ENCODE measurements at places on chromosomes 1 and 21. TPM values are rescaled to one million over a fixed set of nuclear protein-coding genes. Genes with fewer than 3 reads are reported as not detected.

DNA sequence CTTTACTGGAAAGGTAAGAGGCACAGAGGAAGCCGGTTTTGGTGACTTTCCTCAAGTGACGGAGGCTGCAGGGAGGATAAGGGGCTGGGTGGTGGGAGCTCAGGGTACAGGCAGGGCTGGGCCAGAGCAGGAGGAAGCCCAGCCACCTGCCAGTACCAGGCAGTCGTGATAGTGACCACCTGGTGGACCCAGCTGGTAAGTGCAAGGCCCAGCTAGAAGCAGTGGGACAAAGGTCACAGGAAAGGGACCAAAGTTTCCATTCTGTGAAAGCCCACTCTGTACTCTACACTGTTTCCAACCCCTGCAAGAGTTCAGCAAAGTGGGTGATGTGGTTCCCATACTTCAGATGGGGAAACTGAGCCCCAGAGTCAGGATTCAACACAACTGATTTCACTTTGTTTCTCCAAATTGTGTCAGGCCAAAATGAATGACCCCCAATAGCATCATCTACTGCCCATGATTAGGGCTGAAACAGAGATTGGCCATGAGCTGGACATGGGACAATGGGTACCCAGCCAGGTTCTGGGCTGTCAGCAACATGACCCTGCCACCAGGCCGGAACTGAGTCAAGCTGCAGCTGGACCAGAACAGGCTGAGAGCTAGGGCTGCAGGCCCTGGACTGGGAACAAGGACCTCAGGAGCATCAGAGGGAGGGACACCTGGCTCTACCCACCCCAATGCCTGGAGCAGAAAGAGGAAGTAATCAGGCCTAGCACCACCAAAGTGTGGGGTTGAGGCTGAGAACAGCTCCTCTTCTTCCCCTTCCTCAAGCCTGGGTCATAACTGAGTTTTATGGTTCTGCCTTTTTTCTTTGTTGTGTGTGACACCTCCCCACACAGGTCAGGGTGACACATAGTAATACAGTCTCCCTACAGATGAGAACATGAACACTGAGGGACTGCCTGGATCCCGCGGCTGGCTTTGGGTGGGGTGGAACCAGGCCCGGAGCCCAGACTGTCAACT, 50.2 kb downstream of the KCNN3 start:
- no peaks in the 10 kb centered on the region for H3K4me1 ChIP-seq
- no peak overlapping the region for H3K27ac ChIP-seq
- peaks cover 2% of the 10 kb centered on the region for H3K27me3 ChIP-seq

DNA sequence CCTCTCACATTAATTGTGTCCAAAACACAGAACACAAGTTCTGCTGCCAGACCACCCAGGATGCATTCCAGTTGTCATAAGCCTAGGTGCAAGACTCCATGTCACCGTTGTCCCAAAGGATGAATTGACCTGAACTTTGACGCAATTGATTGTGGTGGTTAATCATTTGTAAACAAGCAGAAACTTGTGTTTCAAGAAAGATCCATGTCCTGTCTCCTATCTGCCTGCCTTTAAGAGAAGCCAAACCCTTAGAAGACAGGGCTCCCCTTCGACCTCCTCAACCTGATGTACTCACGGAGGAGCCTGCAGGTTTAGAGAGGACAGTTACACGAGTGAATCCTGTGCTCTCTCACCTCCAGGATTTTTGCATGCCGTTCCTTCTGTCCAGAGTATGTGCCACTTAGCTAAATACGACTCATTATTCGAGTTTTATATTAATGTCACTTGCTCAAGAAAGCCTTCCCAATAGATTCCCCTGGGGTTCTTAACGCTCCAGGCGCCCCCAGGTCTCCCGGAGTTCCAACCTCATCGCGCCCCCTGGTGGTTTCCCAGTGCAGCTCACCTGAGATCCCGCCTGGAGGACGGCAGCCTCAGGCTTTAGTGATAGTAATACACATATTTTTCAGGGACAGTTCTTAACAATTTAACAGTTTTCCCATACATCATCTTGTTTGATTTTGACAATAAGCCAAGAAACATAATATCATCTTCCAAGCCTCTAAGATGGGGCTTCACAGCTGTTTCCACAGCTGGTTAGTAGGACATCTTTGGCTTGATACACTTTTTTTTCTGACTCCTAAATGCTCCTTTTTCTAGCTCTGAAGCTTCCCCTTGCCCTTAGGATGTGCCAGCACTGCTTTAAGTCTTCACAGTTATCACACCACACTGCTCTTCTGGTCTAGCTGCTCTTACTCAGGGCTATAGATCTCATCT, 2.4 kb upstream of the C8B start:
- H3K4me3 ChIP-seq = no peak overlapping the region
- H3K27ac ChIP-seq = no peak overlapping the region
- no peak for DNase-seq
- H3K27me3 ChIP-seq = no peaks in the 10 kb centered on the region
- no peaks in the 10 kb centered on the region for H3K36me3 ChIP-seq
- H3K4me1 ChIP-seq = no peaks in the 10 kb centered on the region

GRCh38 chr21:35520856-35521255, 471.8 kb upstream of the RUNX1 start:
- H3K4me1 ChIP-seq = peaks cover 17% of the 10 kb centered on the region
- H3K27ac ChIP-seq = no peak overlapping the region
- peaks cover 1% of the 10 kb centered on the region for H3K27me3 ChIP-seq
- H3K4me3 ChIP-seq = no peak overlapping the region

- H3K36me3 ChIP-seq = peaks cover 51% of the 10 kb centered on the region
- peak overlapping the region; percentile 73 for H3K4me3 ChIP-seq
- no peaks in the 10 kb centered on the region for H3K27me3 ChIP-seq
- peak; percentile 45 for DNase-seq
Observed at GRCh38 chr1:205313563-205314308, 7.8 kb downstream of the NUAK2 start.

DNA sequence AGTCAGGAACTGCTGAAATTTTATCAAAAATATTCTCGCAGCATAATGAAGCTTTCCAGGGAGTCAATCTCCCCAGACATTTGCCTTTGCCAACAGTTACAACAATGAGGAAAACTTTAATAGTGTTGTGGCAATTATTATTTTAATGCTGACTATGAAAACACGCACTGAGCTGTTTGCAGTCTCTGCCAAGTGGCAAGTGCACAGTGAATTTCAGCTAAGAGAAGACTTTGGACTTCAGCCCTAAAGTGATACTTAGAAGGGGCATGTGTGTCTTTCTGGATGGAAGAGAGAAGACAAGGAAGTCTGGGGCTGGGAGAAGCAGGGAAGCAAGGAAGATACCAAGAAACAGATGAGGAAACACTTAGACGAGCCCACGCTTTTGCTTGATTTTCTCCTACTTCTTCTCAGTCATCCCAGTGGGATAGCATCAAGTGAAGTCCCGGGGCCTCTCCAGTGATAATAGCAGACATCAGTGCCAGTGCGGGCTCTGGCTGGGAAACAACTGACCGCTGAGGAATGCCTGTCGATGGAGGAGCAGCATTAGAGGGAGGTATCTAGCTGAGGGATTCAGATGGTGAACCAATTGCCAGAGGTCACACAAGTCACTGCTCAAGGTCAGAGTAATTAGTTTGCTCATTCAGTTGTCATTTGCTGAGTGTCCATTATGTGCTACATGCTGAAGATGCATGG, 196.3 kb downstream of the TTLL7 start:
- H3K4me1 ChIP-seq = no peaks in the 10 kb centered on the region
- H3K4me3 ChIP-seq = no peak overlapping the region
- no peaks in the 10 kb centered on the region for H3K27me3 ChIP-seq
- H3K27ac ChIP-seq = no peak overlapping the region
- no peak for DNase-seq

- peak; percentile 85 for DNase-seq
- no peaks in the 10 kb centered on the region for H3K27me3 ChIP-seq
- H3K27ac ChIP-seq = peak overlapping the region; percentile 76
Observed at GRCh38 chr1:21270086-21270689, 20.1 kb downstream of the ECE1 start.

DNA sequence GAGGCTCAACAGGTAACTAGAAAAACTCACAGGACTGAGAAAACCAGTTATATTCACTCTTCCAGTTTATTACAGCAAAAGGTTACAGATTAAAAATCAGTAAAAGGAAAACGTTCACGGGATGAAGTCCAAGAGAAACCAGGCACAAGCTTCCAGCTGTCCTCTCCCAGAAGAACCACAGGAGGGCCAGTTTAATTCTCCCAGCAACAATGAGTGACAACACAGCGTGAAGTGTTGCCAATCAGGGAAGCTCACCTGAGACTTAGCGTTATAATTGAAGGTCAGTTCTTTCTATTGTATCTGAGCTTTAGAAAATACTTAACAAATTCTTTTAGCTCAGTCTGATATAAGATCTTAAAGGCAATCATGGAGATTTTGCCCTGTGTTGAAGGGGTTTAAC, 65.2 kb upstream of the TNR start:
- no peak for DNase-seq
- no peaks in the 10 kb centered on the region for H3K4me1 ChIP-seq

DNA sequence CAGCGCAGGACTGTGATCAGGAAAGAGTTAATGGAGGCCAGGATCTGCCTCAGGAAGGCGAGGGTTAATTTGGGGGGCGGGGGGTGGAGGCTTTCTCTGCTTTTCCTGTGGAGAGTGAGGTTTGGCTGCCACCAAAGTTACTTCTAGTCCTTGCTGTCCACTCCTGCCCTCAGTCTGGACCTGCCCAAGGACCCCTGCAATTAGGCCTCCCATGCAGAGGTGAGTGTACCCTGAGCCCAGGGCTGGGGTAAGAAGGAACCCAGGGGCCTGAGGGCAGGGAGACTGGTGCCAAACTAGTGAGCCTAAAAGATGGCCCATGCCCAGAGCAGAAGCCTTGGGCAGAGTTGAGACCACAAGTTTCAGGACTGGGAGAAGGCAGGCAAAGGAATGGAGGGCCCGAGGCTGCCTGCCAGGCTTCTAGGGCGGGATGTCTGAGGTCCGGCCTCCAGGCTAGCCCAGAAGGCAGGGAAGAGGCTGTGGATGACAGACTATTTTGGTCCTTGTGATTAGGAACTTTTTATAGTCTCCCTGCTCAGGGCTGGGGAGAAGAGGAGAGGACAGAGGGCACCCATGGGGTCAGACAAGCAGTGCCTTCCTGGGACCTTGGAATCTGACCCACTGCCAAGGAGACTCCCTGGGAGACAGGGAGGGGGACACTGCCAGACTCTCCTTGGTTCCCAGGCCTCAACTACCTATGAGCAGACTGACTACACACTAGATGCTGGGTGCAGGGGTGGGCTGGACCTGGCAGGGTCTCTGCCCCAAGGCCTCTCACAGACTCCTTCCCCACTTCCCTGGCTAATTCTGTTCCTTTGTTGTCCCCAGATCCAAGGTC, at the start of gene FAM110D:
Gene FAM110D, plus strand, starts transcription at position 172 of the 835 bp plus-strand sequence. CDS start 2,213 bp downstream, outside the sequence.
- H3K36me3 ChIP-seq = no peaks in the 10 kb centered on the region
- H3K4me1 ChIP-seq = peaks cover 12% of the 10 kb centered on the region
- no peak for DNase-seq
- no peak within 1 kb of the TSS for H3K4me3 ChIP-seq

- H3K36me3 ChIP-seq = no peaks in the 10 kb centered on the region
- no peak overlapping the region for H3K4me3 ChIP-seq
- DNase-seq = no peak
- no peaks in the 10 kb centered on the region for H3K4me1 ChIP-seq
- peaks cover 5% of the 10 kb centered on the region for H3K27me3 ChIP-seq
Observed at GRCh38 chr1:212504171-212504803, 71.6 kb downstream of the NENF start.

GRCh38 chr1:228379666-228380065, 27.0 kb downstream of the TRIM11 start:
- no peak for DNase-seq
- H3K4me3 ChIP-seq = no peak overlapping the region
- no peaks in the 10 kb centered on the region for H3K36me3 ChIP-seq
- H3K4me1 ChIP-seq = peaks cover 9% of the 10 kb centered on the region
- H3K27me3 ChIP-seq = peaks cover 37% of the 10 kb centered on the region

- H3K36me3 ChIP-seq = peaks cover 29% of the 10 kb centered on the region
- H3K27me3 ChIP-seq = no peaks in the 10 kb centered on the region
- DNase-seq = peak; percentile 44
- H3K27ac ChIP-seq = peak overlapping the region; percentile 65
Observed at GRCh38 chr1:155514582-155515187, 47.9 kb downstream of the ASH1L start.

DNA sequence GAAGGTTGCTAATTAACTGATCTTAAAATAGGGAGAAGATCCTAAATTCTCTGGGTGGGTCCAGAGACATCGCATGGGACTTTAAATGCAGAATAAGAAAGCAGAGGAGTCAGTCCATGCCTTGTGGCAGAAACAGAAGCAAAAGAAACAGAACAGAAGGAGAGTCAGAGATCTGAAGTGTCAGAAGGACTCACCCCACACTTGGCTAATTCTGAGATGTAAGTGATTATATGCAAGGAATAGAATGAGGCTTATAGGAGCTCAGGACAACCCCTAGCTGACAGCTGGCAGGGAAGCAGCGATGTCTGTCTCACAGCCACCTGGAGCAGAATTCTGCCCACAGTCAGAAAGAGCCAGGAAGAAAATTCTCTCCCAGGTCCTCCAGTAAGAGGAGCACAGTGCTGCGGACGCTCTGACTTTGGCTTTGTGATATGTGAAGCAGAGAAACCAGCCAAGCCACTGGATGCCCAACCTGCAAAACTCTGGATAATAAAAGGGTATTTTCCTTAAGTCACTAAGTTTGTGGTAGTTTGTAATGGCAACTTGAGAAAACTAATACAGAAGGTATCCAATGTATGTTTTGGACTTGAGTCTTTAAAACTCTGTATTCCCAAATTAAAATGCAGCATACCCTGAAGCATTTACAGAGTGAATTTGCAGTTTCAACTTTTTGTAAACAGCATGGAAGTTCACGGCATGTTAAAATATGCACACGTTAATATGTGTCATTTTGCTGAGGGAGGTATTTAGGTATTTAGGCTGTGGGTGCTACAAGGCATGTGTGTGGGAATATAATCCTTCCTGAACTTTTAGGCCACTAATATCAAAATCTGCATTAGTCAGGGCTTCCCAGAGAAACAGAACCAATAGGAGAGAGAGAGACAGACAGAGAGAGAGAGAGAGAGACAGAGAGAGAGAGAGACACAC, 388.5 kb downstream of the PCP4 start:
- no peaks in the 10 kb centered on the region for H3K36me3 ChIP-seq
- H3K4me1 ChIP-seq = no peaks in the 10 kb centered on the region
- no peak for DNase-seq
- no peak overlapping the region for H3K27ac ChIP-seq

- H3K36me3 ChIP-seq = no peaks in the 10 kb centered on the region
- H3K4me1 ChIP-seq = no peaks in the 10 kb centered on the region
- H3K27me3 ChIP-seq = peaks cover 6% of the 10 kb centered on the region
- H3K27ac ChIP-seq = no peak overlapping the region
Observed at GRCh38 chr1:54556110-54556509, 8.1 kb downstream of the ACOT11 start.

DNA sequence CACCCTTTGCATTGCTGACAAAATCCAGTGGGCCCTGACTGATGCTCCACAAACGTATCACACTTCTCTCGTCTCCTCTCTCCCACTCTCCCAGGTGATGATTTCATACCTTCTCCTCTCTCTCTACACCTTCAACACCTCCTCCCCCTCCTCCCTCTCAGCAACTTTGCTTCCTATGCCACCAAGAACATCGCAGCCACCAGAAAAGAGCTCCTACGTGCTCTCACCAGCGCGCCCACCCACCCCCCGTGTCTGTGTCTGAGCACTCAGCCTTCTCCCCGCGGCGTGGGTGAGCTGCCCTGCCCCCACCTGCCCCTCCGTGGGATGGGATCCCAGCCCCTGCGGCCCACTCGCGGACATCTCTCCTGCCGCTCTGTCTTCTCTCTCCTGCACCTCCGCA, 55.1 kb upstream of the COX20 start:
- no peak overlapping the region for H3K4me3 ChIP-seq
- H3K27ac ChIP-seq = no peak overlapping the region
- H3K27me3 ChIP-seq = no peaks in the 10 kb centered on the region

The G0S2 gene
- total RNA-seq = 0.64 TPM

The LEMD1 gene
- 0.64 TPM for total RNA-seq

The ISG15 gene
- 332 TPM for total RNA-seq

The OR14K1 gene
- not detected for total RNA-seq

The PPOX gene
- total RNA-seq = 33.6 TPM

The PLA2G4A gene
- not detected for total RNA-seq
